NCI-H1436 treated with DMSO at 0.1 percent for 48 hours (cell line): ENCODE measurements at places on chromosomes 1 and 21.
A peak's percentile ranks its signal among the peaks of the same experiment; 100 is the strongest.

- DNase-seq = no peak
Observed at GRCh38 chr1:197327776-197328364, 59.8 kb downstream of the CRB1 start.

- DNase-seq = no peak
Observed at GRCh38 chr1:180951186-180951745, 38.6 kb downstream of the KIAA1614 start.

- no peak for DNase-seq
Observed at GRCh38 chr1:24393892-24394291, 19.7 kb downstream of the STPG1 start.

DNA sequence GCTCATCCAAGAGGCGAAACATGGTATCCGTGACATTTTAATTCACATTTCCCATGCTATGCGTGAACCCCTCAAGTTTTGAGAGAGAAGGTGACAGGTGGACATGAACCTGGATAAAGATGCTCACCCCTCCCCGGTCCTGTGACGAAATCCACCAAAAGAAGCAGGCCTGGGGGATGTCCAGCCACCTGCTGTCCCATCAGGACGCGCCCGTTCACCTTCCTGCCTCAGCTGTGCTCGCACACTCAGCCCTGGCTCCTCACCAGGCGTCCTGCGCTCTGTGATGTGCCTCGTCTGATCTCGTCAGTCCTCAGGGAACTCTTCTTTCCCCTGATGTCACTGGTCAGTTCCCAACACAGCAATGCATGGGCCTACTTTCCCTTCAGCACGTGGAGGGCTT lies 10.3 kb downstream of the FHAD1 start:
- DNase-seq = no peak

DNA sequence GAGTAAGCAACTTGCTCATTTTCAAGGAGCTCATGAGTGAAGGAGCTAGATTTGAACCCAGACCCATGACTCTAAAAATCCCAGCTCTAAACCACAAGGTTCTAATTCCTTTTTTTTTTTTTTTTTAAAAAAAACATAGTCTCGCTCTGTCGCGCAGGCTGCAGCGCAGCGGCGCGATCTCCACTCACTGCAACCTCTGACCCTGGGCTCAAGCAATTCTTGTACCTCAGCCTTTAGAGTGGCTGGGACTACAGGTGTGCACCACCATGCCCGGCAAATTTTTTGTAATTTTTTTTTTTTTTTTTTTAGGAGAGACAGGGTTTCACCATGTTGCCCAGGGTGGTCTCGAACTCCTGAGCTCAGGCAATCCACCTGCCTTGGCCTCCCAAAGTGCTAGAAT lies 13.8 kb downstream of the SRSF4 start:
- DNase-seq = no peak

- no peak for DNase-seq
Observed at GRCh38 chr1:93851878-93852277, 27.1 kb downstream of the DNTTIP2 start.

DNA sequence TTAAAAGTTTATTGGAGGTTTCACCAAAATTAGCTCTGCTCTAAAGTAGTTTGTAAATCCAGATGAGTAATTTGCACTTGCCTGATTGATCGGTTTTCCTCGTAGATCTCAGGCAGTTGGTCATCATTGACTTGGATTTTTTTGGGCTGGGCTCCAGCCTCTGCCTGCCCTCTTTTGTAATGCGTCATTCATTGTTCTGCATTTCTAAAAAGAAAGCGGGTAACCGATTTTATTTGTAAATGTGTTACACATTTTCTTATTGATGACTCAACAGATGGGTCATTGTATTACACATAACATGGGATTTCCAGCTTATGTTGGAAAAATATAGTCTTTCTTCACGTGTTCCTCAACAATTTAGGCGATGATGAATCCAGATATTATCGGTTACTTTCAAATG lies 5.5 kb downstream of the ETS2 start:
- no peak for DNase-seq

DNA sequence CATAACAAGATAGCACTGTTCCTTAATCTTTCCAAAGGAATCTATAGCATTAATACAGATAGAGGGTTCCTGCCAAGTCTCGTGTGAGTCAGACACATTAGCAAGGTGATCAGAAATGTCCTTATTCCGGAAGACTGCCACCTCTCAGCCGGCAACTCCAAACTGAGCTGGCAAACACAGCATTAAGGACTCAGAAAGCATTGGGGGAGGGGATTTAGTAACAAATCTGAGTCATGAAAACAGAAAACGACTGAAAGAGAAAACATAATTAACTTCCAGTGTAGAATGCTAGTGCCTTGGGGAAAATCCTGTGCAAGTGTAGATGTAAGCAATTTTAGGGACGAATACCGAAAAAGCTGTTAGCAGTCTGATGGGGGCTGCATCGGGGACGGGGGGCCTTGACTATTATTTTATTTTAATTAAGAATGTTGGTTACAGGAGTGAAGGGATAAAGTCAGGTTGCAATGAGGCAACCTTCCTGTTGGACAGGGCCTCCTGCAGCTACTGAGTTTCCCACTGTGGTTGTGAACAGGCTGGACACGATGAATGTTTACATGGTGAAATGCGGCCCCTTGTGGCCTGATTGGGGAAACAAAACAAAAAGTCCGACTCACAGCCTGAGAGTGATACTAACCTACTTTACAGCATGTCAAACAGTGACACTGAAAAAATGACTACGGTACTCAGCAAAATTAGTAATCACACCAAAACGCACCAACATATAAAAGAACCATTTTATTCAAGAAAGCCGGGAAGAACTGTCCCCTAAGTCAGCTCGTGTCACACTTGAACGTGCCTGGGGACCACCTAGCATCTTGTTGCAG lies 20.7 kb downstream of the MIS18A start:
- peak; percentile 2 for DNase-seq

GRCh38 chr1:184919892-184920291 lies 54.4 kb downstream of the NIBAN1 start:
- DNase-seq = no peak

DNA sequence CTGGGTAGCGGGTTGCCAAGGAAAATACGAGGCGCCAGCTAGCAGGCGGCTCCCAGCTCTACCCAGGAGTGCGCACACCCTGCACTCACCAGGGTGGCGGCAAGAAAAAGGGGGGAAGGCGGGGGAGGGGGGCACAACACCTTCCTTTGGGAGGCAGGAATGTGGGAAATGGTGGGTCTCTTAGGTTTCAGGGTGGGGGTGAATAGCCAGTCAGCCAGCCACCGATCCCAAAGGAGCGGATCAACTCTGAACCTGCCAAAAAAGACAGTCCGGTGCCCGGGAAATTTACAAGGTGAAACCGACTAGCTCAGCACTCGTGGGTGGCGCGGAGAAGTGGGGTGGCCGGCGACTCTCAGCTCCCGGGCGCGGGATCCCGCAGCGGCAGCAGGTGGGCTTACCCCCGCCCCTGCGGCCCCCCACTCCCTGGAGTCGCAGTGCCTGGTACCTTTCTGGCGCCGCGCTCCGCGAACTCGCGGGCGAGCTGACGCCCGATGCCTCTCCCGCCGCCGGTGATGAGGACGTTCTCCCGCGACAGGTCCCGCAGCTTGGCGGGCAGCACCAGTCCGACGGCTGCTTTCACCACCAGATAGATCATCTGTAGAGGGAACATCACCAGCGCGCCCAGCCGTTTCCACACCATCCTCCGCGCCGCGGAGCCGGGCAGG lies 1.2 kb downstream of the DHRS3 start:
- no peak for DNase-seq

DNA sequence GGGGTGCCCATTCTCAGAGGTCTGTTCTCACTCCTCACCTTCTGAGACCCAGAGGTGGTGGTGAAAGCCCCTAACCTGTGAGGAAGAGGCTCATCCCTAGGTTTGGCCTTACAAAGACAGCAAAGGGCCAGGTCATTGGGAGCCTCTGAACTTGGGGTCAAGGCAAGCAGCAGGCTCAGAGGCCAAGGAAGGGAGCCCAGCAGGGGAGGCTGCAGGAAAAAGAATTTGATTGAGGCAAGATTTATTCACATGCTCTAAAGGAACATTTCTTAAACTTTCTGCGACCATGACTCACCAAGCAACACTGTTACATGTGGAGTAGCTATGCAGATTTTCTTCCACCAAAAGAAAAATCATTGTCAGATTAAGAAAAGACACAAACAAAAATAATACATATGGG lies 132.5 kb upstream of the SYT6 start:
- no peak for DNase-seq

DNA sequence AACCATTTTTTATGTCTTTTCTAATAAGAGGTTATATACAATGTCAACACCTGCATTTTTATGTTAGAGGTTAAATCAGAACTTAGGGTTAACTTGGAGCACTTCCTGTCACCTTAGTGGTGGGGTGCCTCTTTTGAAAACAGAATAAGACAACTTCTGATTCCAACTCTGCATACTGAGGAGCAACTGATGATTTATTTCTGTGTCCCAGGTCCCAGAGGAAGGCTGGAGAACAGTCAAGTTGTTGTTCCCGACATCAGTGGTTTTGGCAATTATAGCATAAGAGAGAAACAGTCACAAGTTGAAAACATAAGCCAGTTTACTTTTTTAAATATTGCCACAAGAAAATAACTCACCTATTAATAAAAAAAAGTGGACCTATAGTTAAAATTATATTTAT lies 871.0 kb upstream of the ADAMTS5 start:
- no peak for DNase-seq

GRCh38 chr1:174724219-174724618 lies 275.5 kb upstream of the CACYBP start:
- no peak for DNase-seq

- no peak for DNase-seq
Observed at GRCh38 chr1:224068458-224069072, 45.3 kb upstream of the FBXO28 start.

GRCh38 chr1:214615871-214616270 lies 12.9 kb downstream of the CENPF start:
- DNase-seq = no peak

DNA sequence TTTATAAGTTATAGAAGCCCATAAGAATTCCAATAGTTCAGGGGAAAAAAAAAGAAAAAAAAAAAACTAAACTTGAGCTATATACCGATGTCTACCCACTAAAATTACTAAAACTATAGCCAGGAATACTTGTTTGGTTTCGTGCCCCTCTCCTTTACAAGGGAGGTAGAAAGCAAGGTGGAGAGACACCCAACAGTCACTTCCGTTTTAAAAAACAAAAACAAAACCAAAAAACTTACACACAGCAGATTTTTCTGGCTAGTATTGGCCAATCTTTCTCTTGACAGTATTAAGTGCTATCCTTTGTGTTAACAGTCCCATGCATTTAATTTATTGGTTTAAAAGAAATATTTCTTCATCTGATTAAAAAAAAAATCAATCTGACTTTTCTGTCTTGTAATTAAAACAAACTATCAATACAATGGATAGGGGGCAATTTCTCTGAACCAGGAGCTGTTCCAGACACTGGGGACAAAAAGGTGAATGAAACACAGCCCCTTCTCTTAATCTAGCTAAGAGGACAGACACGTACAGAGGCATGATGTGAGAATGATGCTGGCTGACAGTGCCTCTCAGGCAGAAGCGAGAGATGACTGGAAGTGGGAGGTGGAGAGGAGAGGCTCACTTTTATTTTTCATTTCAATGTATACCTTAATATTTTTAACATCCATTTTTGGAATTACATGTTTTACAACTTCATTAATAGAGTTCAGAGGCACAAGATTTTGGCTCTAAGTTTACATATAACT lies 214.8 kb downstream of the RERE start:
- no peak for DNase-seq

DNA sequence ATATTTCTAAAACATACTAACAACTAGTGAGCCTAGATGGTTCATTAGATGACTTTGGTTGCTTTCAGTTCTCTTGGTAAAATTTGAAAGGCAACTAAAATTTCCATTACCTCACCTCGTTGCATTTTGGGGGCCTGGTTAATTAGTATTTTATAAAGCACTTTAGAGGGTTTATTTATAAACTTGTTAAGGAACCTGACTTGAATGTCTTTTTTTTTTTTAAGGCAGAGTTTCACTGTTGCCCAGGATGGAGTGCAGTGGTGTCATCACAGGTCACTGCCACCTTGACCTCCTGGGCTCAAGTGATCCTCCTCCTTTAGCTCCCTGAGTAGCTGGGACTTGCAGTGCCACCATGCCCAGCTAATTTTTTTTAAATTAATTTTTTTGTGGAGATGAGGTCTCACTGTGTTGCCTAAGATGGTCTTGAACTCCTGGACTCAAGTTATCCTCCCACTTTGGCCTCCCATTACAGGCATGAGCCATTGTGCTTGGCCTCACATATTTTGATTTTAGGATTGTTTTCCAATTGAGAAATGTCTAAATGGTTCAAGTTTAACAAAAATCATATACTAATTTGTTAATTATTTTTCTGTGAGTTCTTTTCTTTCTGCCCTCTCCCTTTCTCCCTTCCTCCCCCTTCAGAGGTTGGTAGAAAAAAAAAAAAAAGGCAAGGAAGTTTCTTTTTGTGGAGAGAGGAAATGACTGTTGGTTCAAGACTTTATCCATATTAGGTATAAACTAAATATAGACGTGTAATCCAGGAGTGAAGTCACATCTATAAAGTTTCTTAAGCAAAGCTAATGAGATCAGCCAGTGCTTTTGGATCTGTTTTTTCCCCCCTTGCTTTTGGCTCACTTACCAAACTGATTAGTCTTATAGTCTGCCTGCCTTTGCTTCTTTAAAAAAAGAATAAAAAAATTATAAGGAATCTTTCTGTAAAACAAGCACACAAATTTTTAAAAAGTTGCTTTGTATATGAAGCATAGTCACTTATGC lies 24.7 kb downstream of the CLIC4 start:
- DNase-seq = no peak
